Kidney epithelial cell (primary cell): ENCODE measurements at places on chromosomes 16 and 17.

DNA sequence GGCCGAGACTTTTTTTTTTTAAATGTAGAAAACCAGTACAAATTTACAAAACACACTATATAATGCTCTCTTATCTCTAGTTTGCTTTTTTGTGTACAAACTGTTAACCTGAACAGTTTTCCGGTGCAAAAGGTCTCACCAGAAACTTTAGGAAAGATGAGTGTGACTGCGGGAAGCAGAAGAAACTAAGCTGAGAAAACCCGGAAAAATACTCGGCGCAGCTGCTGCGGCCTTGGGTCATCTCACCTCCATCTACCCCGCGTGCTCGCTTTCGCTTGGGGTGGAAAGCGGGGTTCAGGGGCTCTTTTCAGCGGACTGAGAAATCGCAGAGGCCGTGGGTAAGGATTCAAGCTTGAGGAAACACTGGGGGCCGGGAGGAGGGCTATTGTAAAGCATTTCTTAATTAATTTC, 1.8 kb downstream of the SALL1 start:
- no peak for DNase-seq

GRCh38 chr16:4597174-4597573, 17.5 kb downstream of the UBALD1 start:
- DNase-seq: peak; percentile 43

DNA sequence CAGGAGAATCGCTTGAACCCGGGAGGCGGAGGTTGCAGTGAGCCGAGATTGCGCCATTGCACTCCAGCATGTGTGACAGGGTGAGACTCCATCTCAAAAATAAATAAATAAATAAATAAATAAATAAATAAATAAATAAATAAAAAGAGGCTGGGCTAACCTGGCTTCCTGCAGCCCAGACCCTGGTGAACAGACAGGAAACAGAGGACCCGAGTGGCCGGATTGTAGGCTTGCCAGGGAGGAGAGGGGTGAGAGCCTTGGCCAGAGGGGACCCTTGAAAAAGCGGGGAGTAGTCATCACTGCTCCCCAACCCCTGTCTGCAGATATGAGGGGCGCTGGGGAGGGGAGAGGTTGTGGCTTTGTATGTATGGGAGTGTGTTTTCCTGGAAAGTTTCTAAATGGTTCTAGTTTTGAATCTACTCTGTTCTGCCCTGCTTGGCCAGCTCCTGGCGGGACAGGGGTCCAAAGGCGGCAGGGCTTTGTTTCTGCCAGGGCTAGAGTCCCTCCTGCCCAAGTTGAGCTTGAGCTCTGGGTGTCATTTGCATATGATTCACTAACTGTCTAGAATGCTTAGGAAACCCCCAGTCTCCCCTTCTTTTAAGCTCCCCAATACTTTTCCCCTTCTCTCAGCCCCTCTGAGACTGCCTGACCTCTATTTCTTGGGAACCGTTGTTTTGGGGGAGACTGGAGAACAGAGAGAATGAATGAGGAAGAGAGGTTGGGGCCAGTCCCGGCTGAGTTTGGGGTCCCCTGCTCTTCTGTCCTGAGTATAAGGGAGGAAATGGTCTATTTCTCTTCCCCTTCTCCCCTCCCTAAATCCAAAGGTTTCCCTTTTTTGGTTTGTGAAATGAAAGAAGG, 16.4 kb downstream of the RARA start:
- no peak for DNase-seq

- DNase-seq: no peak
These were observed 51.0 kb downstream of the TIMM22 start for GRCh38 chr17:1047879-1048470.

- no peak for DNase-seq
These were observed 69.1 kb downstream of the SRCIN1 start for GRCh38 chr17:38536661-38537060.

GRCh38 chr16:18803569-18804462, 2.5 kb upstream of the ARL6IP1 start:
- DNase-seq: no peak

- no peak for DNase-seq
These were observed 42.4 kb upstream of the DOC2B start for GRCh38 chr17:223723-224471.

DNA sequence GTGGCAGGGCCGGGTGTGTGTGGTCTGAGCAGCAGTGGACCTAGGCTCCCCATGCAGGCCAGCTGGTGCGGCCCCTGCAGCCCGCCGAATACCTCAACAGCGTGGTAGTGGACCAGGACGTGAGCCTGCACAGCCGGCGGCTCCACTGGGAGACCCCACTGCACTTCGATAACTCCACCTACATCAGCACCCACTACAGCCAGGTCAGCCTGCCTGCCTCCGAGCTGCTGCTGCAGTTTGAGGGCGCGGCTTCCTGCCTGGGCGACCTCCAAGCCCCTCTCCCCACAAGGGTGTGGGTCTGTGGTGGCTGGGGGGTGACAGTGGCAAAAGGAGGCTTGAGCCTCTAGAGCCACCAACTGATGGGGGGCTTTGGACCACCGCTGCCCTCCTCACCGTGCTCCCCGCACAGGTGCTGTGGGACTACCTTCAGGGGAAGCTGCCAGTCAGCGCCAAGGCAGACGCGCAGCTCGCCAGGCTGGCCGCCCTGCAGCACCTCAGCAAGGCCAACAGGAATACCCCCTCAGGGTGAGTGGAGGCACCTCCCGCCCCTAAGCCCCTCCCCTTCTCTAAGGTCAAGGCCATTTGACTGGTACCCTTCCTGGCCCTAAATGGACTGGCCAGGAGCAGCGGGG, 8.4 kb upstream of the SMIM5 start:
- no peak for DNase-seq

- DNase-seq: no peak
These were observed 37.1 kb upstream of the LHX1 start for GRCh38 chr17:36900160-36900512.

DNA sequence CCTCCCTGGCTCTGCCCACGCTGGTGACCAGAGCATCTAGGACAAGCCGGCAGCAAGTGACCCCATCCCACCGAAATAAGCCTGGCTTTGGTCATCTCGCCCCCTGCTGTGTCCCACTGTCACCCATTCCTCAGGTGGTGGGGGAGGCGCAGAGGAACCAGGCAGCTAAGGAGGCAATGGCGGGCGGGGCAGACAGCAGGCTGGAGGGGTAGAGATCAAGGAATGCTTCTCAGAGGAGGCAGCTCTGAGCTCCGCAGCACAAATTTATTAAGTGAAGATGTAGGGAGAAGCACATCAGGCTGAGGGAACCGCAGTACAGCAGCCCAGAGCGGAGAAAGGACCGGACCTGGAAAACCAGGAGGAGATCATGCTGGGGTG, 7.5 kb upstream of the KREMEN2 start:
- DNase-seq: no peak

GRCh38 chr17:60863892-60864707, 186.4 kb downstream of the BCAS3 start:
- DNase-seq: no peak

GRCh38 chr16:30766933-30767284, 4.8 kb downstream of the RNF40 start:
- no peak for DNase-seq

- no peak for DNase-seq
These were observed 485.8 kb downstream of the SLC39A11 start for GRCh38 chr17:72606656-72607055.

DNA sequence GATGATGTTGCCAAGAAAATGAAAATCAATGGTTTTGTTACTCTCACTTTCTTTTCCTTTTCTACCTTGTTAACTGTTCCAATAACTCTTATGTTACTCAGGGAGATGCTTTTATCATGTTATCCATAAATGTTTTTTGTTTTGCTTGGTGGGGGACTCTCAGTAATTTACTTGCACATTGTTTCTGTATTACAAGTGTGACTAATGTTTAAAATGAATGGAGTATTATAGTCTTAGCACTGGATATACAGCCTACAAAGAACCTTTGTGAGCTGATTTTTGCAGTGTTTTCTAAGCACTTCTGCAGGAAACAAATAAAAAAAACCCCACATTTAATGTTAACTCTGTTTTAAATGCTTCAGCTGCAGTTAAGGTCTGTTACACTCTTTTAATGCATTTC, 12.1 kb downstream of the VMP1 start:
- DNase-seq: no peak

- no peak for DNase-seq
These were observed 375.5 kb downstream of the TOX3 start for GRCh38 chr16:52171481-52171880.

DNA sequence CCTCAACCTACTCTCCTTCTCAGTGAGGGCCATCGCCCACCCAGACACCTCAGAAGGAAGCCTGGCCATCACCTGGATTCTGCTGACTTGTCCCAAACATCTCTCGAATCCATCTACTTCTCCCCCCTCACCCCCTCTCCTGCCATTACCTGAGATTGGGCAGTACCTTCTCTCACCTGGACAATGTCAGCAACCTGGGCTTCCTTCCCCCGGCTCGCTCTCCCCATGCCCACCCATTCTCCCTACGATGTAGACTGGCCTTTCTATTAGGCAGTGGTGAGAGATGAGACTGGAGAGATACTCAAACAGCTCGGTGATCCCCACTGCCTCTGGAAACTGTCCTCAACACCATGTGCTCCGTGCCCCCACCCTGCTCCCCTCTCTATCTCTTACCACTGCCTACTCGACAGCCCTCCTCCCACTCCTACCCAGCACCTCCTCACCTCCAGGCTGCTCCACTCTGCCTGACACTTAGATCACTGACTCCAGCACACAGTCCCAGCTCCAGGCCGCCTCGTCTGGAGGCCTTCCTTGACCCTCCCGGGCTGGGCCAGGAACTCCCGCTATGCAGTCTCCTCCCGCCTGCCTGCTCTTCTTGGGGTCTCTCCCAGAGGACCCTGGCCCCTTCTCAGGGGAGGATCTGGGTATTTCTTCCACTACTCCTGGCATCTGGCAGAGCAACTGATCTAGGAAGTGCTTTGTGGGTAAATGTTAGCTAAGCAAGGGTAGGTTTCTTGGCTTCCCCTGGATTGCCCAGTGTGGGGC, 235.8 kb upstream of the NLRP1 start:
- DNase-seq: no peak

DNA sequence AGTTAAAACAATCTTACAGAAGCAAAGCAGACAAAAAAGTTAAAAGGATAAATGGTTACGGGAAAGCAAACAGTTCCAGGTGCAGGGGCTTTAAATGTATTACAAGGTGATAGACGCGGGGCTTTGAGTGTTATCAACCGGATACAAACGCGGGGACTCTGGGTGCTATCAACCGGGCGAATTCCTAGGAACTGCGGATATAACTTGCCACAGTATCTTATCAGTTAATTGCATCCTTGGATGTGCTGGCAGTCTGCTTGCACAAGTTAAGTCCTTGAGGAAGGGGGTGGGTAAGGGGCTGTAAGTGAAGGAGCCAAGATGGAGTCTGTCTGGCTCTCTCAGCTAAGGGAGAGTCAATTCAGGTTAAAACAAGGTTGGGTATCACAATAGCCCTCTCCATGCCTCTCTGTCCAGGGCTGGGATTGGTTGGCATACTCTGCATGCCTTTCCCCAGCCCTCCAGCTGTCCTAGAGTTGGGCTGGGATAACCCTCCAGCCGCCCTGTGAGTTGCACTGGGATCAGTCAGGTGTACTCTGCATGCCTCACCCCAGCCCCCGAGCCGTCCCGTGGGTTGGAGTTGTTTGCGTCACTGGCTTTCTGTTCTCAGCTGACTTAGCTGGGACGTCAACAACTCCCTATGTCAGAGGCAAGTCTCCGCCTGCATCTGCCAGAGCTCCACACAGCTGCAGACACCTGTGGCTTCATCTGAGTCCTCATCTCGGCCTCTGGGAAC, 40.9 kb downstream of the TMEM235 start:
- DNase-seq: peak; percentile 86

DNA sequence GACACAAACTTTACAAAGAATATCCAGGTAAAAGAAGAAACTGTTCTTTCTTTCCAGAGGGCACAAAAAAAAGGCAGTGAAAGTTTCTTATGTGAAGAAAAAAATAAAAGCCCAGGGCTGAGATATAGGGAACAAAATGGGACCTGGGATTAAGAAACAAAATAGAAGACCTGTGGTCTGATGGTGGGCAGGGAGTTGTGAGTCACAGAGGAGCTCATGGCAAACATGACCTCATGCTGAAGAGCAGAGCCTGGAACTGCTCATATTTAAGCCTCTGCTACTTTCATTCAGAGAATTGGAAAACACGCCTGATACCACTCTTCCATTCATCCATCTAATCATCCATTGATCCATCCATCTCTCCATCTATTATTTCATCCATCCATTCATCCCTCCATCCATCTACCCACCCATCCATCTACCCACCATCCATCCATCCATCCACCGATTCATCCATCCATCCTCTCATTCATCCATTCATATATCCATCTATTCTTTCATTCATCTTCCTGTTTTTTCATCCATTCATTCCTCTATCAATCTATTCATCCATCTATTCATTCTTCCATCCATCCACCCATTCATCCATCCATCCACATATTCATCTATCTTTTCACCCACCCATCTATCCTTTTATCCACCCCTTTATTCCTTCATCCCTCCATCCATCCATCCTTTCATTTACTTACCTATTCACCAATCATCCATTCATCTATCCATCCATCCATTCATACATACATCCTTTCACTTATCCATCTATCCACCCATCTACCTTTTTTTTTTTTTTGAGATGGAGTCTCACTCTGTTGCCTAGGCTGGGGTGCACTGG, 30.0 kb downstream of the WFDC1 start:
- no peak for DNase-seq

DNA sequence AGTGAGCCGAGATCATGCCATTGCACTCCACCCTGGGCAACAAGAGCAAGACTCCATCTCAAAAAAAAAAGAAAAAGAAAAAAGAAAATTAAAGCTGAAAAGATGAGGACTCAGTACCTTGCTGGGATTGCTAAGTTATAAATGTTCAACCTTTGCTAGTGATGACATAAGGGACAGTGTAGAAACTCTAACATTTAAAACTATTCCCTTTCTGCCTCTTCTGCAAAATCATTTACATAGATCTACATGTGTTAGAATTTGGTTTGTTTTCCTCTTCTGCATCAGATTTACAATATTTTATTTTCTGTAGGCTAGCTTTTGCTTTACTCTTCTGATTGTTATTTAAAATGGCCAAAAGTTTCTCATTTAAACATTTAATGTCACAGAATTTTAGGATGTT, 49.5 kb upstream of the HAS3 start:
- DNase-seq: no peak

DNA sequence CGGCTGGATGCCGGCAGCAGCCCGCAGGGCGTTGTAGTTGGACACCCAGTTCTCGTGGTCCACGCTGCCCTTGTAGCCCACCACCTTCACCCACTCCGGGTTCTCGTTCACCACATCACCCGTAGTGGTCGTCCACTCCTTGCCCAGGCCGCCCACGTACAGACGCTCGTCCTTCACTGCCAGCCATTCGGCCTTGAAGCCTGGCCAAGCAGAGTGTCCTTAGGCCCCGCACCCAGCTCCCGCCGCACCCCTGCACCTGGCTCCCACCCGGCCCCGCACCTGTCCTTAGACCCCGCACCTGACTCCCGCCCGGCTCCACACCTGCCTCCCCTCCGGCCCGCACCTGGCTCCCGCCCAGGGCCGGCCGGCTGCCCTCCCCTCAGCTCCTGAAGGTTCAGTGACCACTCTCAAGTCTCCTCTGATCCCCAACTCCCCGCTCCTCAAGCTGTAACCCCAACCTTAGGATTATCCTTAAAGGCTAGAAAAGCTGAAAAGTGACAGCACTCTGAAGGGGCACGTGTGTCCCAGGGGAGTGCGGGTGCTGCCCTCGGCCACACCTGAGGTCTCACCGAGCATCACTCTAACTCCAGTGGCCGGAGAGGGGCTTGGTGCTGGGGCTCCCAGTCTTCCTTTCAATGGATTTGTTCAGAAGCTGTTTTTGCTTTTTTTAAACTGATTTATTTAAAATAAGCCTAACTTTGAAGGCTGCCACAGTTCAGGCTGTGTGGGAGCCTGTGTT, 14.4 kb downstream of the CANT1 start:
- no peak for DNase-seq

GRCh38 chr16:29717113-29717512, 28.7 kb downstream of the C16orf54 start:
- DNase-seq: no peak

GRCh38 chr17:74770498-74771318, 5.4 kb downstream of the NAT9 start:
- DNase-seq: no peak
